ENCODE measurements at places on chromosomes 13 and 19.

- DNase-seq = no peak
Observed at GRCh38 chr13:100644371-100644770, 30.2 kb downstream of the TMTC4 start.

- peak; percentile 84 for DNase-seq
Observed at GRCh38 chr13:50512474-50513299, 330.8 kb downstream of the DLEU7 start.

- peak; percentile 75 for DNase-seq
Observed at GRCh38 chr13:73765651-73766384, 368.4 kb downstream of the KLF12 start.

- DNase-seq = peak; percentile 83
Observed at GRCh38 chr19:16435999-16436650, 35.6 kb downstream of the EPS15L1 start.

DNA sequence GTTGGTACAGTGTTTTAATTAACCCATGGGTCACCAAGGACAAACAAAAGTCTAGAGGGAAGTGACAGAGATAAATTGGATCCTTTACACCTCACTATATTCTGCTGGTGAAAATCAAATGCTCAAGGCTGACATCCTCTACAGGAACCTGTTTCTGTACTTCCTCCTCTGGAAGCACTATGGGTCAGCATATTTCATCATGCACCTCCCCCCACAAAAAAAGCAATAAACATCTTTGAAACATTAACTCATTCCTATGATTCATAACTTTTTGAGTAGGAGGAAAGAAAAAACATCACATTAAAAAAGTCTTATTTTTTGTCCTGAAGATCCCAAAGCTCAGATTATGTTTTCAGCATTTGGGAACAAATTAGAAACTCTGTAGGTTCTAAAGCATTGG, 588.3 kb upstream of the SGCG start:
- no peak for DNase-seq

GRCh38 chr13:30791354-30792001, 56.1 kb downstream of the ALOX5AP start:
- no peak for DNase-seq

DNA sequence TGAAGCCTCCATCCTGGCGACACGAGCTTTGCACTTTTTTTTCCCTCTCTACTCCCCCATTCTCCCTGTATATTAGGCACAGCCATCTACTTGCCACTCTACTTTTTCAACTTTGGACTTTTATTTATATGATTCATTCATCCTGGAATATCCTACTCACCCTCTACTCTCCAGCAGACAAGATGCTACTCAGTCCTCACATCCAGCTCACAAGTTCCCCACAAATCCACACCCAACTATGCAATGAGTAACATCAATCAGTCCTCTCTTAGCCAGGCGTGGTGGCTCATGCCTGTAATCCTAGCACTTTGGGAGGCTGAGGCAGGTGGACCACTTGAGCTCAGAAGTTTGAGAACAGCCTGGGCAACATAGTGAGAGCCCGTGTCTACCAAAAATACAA, 23.9 kb upstream of the URAD start:
- DNase-seq = no peak

- peak; percentile 97 for DNase-seq
Observed at GRCh38 chr13:113490496-113491417, at the start of gene DCUN1D2. DCUN1D2 (minus strand) TSS chr13:113490711; CDS start chr13:113490669, 42 bp downstream.

DNA sequence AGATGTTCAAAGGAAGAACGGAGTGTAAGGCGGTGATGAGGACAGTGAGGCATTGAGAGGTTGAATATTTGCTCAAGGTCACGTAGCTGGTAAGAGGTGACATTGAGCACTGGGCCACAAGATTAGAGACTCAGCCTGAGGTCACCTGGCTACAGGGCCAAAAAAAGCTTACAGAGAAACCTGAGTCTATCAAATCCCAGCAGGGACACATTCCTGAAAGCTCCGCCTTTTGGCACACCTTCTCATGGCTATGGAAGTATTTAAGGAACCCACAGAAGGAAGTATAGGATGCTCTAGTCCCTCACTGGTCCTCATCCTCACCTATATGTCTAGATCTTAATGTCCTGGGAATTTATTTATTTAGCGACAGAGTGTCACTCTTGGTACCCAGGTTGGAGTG, 17.4 kb downstream of the ZNF586 start:
- no peak for DNase-seq

- DNase-seq = no peak
Observed at GRCh38 chr13:109243311-109243951, 543.0 kb downstream of the IRS2 start.

DNA sequence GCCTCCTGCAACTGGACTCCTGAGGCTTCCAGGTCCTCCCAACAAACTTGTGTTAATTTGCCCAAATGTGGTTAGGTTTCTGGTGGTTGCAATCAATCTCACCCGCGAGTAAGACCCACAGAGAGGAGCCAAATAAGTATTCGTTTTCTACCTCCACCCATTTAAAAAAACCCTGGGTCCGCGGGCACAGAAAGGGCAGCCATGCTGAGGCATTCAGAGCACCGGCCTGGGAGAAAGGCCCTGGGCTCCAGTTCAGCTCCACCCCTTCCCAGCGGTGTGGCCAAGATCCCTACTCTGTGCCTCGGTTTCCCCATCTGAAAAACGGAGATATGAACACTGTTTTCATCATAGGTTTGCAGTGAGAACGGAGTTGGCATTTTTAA, 56.9 kb downstream of the PEPD start:
- DNase-seq = no peak

- no peak for DNase-seq
Observed at GRCh38 chr13:76720416-76720815, 165.8 kb downstream of the KCTD12 start.

DNA sequence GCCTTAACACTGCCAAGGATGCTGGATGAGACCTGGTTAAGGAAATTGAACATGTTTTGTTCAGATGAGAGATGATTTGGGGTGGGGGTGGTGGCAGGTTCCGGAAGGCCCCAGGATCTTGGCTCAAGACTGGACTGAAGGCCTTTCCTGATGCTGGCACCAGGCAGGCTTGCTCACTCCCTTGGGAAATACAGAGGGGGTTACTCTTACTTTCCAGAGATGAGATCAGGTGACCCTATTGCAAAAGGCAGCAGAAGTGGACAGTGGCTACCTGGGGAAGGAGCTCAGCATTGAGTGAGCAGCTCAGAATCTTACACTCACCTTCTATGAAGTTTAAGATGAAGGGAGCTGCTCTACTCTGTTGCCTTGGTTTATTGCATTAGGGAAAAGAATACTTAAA, 10.8 kb downstream of the GATAD2A start:
- no peak for DNase-seq

DNA sequence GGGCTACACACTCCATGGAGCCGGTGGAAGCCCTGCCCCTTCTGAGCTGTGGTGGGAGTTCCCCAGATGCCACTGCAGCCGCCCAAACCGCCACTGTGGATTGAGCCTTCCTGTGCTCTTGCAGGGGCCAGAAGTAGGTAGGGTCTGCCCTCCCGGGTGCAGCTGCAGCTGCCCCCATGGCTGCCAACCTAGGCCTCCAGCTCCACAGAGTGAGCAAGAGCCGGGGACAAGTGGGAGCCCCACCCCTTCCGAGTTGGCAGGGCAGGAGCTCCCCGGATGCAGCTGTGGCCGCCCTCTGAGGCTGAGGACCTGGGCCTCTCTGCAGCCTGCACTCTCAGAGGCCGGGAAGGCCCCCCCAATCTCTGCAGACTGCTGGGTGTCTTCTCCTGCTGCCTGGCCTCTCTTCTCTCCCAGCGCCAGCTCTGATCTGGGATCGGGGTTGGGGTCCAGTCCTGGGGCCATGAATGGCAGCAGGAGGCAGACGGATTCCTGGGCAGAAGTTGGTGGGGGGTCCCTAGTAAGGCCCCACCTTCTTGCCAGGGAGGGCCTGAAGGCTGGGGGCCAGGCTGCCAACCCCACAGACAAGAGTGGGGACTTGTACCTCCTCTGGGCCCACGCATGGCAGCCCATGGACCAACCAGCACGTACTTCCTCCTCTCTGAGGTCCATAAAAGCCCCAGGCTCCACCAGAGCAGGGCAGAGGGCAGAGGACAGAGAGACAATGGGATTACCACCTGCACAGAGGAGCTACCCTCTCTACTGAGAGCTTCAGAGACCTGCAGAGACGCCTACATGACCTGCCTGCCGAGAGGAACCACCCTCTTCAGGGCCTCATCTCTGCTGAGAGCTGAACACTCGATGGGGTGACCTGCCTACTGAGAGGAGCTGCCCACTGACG, 28.9 kb downstream of the AP2S1 start:
- peak; percentile 74 for DNase-seq

GRCh38 chr19:50741179-50741933, 18.2 kb downstream of the CLEC11A start:
- DNase-seq = no peak

- DNase-seq = no peak
Observed at GRCh38 chr13:99299920-99300341, 7.3 kb downstream of the GPR183 start.

DNA sequence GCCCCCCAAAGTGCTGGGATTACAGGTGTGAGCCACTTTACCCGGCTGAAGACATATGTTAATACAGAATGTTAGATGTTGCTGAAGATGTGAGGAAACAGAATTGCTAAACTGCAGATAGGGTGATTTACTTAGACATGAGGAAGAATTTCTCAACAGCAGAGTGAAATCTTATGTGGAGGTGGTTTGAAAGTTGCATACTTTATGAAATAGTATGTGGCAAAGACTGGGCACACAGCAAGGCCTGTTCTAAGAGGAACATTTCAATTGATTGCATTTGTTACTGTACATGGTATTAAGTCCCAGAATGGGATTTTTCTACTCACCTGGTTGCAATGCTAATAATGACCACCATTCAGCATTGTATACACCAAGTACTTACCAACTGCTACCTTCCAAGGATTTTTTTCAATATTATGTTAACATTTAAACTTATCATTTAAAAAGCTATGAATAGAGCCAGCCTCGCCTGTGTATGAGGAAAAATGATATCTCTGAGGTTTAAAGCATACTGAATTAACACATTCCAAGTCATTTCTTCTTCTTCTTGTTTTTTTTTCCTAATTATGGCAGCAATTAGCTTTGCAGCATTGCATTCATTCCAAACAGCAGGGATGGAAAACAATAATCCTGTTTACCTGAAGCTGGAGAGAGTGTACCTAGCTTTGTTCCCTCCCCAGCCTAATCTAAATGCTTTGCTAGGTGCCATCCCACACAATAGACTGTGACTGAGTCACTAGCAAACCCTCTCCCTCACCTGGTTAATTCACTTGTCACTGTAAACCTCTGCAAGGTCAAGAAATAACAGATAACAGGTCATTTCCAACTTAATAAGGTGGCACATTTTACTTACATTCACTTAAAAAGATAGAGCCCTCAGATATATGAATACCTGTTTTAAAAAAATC, 19.4 kb upstream of the KLF5 start:
- DNase-seq = peak; percentile 66

- no peak for DNase-seq
Observed at GRCh38 chr13:97953376-97953970, at the start of gene IPO5. IPO5 (plus strand) TSS chr13:97953675; CDS start chr13:97976697, 23,022 bp downstream.

GRCh38 chr13:64020126-64020525, 2604.5 kb upstream of the PCDH20 start:
- no peak for DNase-seq

DNA sequence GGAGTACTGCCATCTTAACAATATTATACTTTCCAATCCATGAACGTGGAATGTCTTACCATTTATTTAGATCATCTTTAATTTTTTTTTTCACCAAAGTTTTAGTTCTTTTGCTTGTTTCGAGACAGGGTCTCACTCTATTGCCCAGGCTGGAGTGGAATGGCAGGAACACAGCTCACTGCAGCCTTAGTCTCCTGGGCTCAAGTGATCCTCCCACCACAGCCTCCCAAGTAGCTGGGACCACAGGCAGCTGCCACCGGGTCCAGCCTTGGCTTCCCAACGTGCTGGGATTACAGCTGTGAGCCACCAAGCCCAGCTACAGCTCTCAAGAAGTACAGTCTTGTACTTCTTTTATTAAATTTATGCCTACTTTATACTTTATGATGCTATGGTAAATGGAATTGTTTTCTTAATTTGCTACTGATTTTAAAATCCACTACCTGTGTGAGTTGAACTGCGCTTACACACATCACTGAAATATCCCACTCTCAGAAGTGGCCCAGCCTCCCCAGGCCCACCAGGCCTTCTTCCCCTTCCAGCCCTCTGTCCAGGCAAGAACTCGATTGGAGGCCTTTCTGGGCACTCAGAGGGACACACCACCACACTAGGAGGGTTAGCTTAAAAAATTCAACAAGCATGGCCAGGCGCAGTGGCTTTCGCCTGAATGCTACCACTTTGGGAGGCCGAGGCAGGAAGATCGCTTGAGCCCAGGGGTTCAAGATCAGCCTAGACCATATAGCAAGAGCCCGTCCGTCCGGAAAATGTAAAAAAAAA, 1.0 kb upstream of the PGLS start:
- peak; percentile 31 for DNase-seq

DNA sequence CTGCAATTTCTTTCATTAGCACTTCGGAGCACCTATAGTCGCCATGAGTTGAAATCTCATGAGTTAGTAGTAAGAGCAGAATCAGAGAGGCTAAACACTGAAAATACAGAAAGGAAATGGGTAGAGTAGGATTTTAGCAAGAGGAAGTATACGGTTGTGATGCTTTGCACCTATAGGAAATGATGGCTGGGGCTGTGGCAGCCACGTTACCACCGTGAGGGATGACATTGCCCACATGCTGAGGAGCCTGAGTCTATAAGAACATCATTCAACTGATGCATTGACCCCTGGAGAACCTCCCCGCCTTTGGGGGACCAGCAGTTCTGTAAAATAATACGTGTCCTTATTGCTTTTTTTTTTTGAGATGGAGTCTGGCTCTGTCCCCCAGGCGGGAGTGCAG, 20.4 kb downstream of the FAM187B start:
- DNase-seq = no peak

DNA sequence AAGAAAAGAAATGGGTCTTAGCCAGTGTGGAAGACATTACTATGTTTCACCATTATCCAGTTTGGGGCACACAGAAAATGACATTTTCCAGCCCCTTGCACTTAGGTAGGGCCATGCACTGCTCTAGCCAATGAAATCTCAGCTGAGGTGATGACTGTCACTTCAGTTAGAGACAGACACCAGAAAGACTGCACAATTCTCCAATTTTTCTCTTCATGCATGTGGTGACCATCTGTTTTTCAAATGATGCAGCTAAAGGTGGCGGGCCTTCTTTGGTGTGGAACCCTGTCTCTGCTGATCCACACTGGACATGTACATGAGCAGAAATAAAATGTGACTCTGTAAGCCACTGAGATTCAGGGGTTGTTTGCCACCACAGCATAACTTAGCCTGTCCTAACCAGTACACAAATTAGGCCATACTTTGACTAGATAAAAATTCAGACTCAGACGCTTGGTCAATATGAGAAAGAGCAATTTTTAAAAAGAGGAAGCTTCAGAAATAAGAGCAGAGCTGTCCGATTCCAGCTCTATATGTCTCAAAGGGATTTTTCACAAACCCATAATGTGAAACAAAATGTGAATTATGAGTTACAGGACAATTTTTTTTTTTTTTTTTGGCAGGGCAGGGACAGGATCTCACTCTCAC, 6.7 kb downstream of the ZNF565 start:
- no peak for DNase-seq

All from hematopoietic multipotent progenitor cell treated with erythropoietin and hydrocortisone succinate and interleukin-3 and kit ligand, for 4 days (in vitro differentiated cells).